Vagina (tissue), 2 donors: ENCODE measurements at places on chromosomes 1 and 21. TPM values are rescaled to one million over a fixed set of nuclear protein-coding genes. Genes with fewer than 3 reads are reported as not detected.

PRRX1 gene
- 108 TPM for total RNA-seq

AVPR1B gene
- total RNA-seq, result not detected

BEND5 gene
- 8.6 TPM for total RNA-seq

MYCL gene
- total RNA-seq, result 17.2 TPM

SPAG17 gene
- total RNA-seq, result 10.1 TPM

SPRR4 gene
- total RNA-seq, result not detected

BEST4 gene
- not detected for total RNA-seq

TRIM67 gene
- not detected for total RNA-seq

TCHH gene
- 0.25 TPM for total RNA-seq

SPRR1B gene
- 216 TPM for total RNA-seq

BNIPL gene
- 105 TPM for total RNA-seq

KCNH1 gene
- 3.9 TPM for total RNA-seq

CSF1 gene
- 159 TPM for total RNA-seq

IL6R gene
- 50.8 TPM for total RNA-seq

FCRL5 gene
- total RNA-seq, result 0.49 TPM

NOS1AP gene
- total RNA-seq, result 2.0 TPM
